ENCODE measurements at places on chromosomes 13 and 19.
A peak's percentile ranks its signal among the peaks of the same experiment; 100 is the strongest.

DNA sequence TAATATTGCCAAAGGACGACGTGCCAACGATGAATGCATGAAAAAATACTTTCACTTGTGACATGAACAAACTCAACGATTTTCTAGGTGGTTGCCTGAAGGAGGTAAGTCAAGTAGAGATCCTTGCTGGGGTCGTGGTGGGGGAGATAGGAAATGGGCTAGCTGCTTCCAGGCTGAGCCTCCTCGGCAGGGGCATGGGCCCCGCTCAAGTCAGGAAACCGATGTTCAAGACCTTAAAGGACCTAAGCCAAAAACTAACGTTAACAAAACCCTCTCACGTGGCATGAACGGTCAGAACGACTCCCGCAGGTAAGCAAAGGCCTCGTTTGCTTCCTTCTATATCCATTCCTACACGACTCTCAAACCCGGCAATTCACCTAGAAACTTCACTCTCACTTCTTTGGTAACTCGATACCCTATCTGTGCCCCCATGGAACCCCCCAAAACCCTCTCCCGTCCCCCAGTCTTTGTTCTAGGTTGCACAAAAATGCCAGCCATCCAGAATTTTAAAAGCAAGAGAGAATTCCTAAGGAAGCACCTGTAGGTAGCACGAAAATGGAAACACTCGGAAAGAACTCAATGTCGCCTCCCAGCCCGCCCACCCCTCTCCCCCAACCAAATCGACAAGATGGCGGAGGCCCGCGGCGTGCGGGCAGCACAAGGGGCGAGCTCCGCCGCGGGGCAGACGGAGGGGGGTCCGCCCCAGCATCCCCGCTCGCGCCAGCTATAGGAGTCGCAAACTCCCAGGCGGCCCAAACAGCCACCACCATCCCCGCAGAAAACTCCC lies 13.6 kb downstream of the ACP4 start:
- no peak for DNase-seq

DNA sequence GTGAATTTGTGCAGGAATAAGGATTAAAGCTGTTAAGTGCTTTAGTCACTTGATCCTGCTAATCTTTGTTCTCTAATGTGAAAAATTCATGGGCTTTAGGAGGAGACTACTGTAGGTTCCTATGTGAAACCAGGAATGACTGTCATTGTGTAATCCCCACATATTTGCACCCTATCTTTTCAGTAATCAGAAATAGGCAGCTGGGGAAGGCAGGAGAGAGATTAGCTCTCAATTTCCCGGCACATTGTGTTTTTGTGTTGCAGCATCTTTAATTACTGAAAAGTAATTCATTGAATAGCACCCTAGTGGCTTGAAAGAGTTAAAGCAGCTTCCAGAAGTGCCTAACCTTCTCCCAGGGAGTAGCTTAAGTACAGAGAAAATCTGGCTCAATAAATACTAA lies 282.9 kb downstream of the OLFM4 start:
- no peak for DNase-seq

DNA sequence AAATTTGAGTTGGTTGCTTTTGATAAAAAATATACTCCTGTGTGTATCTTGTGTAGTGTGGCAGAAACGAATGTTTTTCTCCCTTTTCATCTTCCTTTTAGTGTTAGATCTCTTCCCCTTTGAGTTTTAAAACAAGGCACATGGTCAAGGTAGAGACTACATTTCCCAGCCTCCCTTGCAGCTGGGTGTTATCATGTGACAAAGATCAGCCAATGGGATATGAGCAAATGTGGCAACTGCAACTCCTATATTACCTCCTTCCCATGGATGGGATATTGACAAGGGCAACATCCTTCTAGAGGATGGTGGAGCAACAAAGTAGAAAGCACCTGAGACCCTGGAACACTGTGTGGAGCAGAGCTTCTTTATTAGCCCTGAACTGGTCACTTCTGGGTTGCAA lies 42.4 kb downstream of the ADGRE3 start:
- DNase-seq = peak; percentile 23

- no peak for DNase-seq
These were observed 114.0 kb upstream of the KL start for GRCh38 chr13:32902029-32902780.

DNA sequence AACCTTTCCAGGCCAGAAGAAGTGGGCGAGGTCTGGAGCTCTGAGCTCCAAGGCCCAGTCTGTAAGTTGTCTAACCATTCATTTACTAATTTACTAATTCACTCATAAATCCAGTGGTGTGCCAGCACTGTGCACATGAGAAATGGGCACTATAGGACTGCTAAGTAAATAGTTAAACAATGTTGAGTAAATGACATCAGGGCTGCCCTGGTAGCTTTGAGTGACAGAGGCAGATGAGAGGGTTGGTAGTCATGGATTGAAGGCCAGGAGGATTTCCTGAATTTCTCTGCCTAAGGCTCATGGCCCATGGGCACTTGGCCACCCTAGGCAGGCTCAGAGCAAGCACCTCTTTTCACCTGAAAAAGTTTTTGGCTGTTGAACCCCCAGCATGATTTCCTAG lies 216.9 kb upstream of the RXFP2 start:
- no peak for DNase-seq

GRCh38 chr13:40982772-40983171 lies 36.3 kb downstream of the ELF1 start:
- no peak for DNase-seq

DNA sequence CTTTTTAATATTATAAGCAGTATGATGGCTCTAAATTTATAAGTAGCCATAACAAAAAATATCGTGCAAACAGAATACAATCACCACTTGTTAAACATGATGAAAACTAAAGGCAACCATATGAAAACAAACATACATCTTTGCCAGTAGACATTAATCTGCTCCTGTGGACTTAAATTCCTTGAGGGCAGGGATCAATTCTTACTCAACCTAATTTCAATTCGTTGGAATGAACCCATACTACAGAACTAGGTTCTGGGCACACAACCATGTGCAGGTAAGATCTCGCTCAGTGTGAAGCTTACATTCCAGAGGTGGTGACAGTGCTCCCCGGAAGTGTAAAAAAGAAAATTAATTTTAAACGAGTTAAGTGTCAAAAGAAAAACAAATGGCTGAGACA lies 13.4 kb downstream of the TBC1D4 start:
- DNase-seq = no peak

DNA sequence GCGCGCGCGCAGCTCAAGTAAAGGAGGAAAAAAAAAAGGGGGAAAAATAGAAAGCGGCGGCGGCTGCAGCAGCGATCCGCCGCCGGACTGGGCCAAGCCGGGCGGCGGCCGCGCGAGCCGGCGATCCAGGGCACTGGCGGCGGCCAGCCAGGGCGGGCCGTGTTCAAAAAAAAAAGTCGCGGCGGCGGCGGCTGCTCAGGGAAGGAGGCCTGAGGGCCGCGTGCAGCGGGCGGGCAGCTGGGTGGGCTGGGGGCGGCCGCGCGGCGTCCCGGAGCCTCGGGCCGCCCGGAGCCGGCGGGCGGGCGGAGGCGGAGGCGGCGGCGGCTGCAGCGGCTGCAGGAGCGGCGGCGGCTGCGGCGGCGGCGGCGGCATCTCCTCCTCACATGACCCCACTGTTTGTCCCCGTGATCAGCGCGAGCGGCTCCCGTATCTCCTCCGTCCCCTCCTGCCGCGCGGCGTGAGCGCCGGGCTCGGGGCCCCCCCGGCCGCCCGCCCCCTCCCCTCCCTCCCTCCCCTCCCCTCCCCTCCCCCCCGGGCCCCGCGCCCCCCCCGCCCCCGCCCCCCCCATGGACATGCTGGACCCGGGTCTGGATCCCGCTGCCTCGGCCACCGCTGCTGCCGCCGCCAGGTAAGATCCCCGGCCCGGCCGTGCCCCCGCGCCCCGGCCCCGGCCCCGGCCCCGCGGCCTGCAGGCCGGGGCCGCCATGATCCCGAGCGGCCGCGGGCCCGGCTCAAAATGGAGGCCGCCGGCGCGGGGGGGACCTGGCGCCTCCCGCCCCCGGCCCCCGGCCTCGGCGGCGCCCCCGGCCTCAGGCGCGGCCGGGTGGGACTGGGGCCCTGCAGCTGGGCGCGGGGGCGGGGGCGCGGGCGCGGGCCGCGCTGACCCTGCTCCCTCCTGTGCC lies at the start of gene USF2:
TSS of gene USF2 (plus strand) at position 427 of the 902 bp plus-strand sequence. CDS start at position 567, 140 bp downstream.
- DNase-seq = peak; percentile 37

GRCh38 chr13:50244713-50245574 lies 229.7 kb downstream of the KCNRG start:
- DNase-seq = no peak

- DNase-seq = no peak
These were observed 31.7 kb upstream of the FFAR2 start for GRCh38 chr19:35416331-35416730.

- no peak for DNase-seq
These were observed 65.8 kb upstream of the RFXAP start for GRCh38 chr13:36753176-36753575.

DNA sequence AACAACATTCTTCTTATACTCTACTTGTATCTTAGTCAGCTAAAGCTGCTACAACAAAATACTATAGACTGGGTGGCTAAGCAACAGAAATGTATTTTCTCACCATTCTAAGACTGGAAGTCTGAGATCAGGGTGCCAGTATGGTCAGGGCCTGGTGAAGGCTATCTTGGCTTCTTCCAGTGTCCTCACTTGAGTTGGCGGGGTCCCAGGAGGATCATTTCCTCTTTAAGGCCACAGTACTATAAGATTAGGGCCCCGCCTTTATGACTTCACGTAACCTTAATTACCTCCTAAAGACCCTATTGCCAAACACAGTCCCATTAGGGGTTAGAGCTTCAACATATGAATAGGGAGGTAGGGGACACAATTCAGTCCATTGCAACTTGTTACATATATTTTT lies 30.7 kb upstream of the DOCK9 start:
- no peak for DNase-seq

DNA sequence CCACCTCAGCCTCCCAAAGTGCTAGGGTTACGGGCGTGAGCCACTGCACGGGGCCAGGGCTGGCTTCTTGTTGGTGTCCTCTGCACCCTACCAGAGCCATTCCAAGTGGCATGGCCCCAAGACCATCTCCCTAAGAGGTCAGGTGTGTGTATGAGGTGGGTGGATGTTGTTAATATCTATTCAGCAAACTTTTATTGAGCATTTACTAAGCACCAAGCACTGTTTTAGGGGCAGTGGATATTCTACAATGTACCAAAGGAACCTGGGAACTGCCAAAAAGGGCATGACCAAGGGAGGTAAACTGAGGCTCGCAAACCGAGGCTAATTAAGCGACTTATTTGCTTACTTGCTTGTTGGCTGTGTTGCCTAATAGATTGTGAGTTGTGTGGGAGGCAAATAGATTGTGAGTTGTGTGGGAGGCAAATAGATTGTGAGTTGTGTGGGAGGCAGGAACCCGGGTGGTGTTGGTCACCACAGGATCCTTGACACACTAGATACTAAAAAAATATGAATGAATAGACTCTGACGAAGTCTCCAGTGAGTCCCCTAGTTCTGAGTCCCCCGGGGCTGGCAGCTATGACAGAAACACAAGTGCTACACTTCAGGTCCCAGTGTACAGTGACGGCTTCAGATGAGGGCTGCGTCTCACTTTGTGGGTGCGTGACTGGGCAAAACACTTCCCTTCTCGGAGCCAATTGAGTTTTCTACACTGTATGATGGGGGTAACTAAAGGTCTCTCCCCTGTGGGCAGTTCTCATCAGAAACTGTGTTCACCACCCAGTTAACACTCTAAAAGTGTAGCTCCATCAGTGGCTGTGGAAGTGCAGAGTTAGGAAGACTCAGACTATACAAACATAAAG lies 5.0 kb upstream of the BICRA start:
- no peak for DNase-seq

GRCh38 chr19:58554494-58555368 lies at the start of gene CHMP2A:
TSS of gene CHMP2A (minus strand) at chr19:58555105. CDS start at chr19:58554212, 893 bp downstream.
- DNase-seq = peak; percentile 92

- DNase-seq = no peak
These were observed 1223.2 kb upstream of the SLC10A2 start for GRCh38 chr13:104289400-104289799.

- DNase-seq = no peak
These were observed 3.5 kb downstream of the C19orf67 start for GRCh38 chr19:14081797-14082674.

DNA sequence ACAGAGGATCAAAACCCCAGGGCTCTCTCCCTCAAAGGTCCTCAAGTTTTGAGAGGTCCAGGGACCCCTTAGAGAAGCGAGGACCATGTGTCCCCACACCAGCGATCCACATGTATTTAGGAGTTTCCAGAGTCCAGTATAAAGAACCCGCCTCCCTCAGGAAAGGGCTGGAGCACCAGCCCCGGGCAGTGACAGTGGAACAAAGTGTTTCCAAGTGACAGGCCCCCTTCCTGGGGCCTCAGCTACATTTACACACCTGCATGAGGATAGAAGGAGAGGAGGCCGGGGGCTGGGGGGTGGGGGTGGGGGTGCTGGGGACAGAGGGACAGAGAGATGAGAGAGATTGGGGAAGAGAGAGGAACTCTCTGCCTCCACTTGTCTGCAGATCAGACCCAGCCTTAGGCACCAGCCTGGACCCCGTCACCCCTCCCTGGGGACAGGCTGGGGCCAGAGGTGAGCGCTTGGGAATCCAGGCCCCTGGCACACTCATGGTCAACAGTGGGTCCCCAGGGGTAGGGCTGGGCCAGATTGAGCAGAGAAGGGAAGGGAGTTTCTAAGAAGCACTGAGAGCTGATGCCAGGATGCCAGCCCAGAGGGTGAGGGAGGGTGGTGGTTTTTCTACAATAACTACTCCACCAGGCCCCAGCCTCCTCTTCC lies 802 bp downstream of the BCAM start:
- no peak for DNase-seq

DNA sequence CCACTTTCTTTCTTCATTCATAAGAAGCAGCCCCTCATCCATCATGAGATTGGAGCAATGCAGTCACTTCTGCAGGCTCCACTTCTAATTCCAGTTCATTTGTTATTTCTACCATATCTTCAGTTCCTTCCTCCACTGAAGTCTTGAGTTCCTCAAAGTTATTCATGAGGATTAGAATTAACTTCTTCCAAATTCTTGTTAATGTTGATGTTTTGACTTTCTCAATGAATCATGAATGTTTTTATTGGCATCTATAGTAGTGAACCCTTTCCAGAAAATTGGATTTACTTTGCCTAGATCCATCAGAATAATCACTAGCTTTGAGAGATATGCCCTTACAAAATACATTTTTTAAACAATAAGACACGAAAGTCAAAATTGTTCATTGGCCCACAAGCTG lies 2567.7 kb upstream of the PCDH20 start:
- no peak for DNase-seq

GRCh38 chr19:49637821-49638738 lies 1.9 kb downstream of the RRAS start:
- DNase-seq = peak; percentile 15

- no peak for DNase-seq
These were observed 73.1 kb downstream of the EPS15L1 start for GRCh38 chr19:16398530-16399249.

DNA sequence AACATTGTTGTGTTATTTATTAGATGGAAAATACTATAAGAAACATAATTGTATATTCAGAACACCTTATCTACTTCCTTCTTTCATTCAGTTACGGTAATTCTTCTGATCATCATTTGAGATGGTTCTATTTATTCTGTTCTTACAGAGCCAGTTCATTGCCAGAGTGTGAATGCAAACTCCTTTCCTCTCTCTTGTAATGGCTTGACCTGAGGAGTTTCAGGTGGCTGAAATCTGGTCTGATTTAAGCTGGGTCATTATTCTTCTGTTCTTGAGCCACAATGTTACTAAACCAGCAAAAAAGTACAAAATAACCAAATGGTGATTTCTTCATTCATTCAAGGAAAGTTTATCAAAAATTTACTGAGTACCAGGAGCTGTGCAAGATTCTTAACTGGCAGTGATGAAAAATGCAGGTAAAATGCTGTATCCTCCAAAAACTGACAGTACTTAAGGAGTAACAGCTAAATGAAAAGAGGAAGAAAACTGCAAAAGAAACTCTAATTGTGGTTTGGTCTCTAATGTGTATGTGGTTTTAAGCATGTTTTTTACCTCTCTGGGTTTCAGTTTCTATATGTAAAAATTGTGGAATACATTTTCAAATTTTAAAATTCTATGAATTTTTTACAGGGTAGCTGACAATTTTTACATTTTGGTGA lies 182.4 kb upstream of the UFM1 start:
- no peak for DNase-seq

Data from SK-N-DZ (cell line).